ENCODE measurements at places on chromosomes 2 and 18. TPM values are rescaled to one million over a fixed set of nuclear protein-coding genes. Genes with fewer than 3 reads are reported as not detected.

Gene PLGLB2
- 2.4 TPM for polyA plus RNA-seq

Gene IL36G
- 0.21 TPM for polyA plus RNA-seq

Gene XDH
- not detected for polyA plus RNA-seq

Gene CYP26B1
- polyA plus RNA-seq, result 11.4 TPM

Gene AKAIN1
- not detected for polyA plus RNA-seq
